GM04503 (cell line): ENCODE measurements at places on chromosomes 4 and X.

DNA sequence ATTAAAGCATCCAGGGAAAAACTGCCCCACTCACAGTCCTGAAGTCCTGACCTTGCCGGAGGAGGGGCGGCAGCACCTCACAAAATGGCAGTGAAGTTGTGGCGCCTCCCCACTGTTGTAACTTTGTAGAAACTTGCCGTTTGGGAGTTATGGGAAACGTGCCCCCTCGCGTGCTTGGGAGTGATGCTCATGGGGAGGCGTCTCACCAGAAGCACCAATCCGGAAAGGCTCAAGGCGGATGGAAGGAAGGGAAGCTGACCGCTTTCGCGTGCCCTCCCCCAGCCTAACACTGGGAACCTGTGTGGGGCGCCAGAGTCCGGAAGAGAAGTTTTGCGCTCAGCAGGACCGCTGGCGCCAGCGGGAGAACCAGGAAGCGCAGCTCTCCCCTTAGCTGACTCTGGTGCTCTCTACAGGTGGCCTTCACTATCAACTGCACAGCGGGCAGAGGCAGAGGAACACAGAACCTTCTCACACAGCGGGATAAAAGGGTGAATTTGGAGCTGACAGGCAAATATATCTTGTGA, at the start of the genes CT45A10 and SAGE1:
Gene CT45A10, minus strand, starts transcription at position 151 of the 524 bp plus-strand sequence. CDS start 8,100 bp downstream, outside the sequence.
Gene SAGE1, plus strand, starts transcription at position 423 of the 524 bp plus-strand sequence. CDS start 2,527 bp downstream, outside the sequence.
- DNase-seq, result no peak

DNA sequence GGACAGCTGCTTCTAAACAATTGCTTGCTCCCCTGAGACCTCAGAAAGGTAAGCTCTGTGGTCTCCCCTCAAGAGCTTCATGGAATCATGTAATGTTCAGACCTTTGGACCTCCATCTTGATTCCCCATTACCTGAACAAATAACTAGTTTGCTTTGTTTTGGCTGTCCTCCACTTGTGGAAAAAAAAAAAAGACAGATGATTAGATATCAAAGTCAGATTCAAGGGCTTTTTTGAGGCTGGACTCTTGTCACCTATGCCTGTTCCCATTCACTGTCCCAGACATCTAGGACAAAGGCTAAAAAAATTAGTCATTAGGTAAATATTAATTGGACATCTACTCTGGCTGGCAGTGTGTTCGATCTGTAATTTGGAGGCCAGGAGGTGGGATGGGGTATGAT, 13.3 kb downstream of the TMEM255A start:
- no peak for DNase-seq

GRCh38 chrX:110188701-110189558, 129.0 kb downstream of the AMMECR1 start:
- no peak for DNase-seq

DNA sequence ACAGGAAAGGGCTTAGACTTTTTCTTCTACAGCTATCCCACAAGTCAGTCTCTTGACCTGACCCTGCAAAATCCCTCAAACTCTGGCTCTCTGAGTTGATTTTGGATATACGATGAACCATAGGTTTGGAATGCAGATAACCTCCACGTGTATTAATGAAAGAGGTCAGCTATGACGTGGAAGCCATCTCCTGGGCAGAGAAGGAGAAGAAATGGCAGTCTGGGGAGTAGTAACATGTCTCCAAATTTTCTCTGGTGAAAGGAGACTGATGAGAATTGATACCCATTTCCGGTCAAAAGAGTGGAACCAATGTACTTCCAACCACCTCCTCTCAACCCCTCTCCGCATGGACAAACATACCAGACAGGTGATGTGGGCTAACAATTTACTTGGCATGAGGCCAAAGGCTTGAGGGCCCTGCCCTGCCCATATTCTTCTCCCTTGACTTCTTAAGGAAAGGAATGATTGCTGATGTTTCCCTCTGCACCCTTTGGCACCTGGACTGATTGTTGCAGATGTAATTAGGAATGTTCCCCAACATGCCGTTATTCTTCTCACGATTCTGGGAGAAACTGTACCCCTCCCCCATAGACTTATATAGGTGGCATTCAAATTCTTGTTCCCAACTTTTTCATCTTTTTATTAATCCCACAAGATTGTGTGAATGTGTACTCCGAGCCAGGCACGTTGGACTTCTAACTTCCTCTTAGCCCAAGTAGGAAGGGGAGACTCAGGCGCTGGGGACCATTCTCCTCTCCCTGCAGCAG, 580 bp upstream of the PLS3 start:
- DNase-seq, result no peak

DNA sequence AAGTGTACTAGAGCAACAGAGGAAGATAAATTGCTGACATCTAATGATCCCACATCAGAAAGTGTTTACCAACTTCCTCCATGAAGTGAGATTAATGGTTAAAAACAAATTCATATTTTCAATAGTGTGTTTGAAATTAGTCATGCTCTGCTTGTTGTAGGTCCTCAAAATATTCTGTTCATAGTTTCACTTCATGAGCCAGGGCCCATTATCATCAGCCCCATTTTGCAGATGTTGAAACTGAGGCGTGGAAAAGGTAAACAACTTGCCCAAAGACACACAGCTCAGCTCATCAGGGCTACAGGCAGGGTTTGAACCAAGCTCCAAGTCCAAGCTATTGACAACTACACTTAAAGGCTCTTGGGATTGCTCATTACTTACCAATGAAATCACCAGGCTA, 103.5 kb upstream of the PPARGC1A start:
- no peak for DNase-seq
